ENCODE measurements at places on chromosomes 2 and 18.

DNA sequence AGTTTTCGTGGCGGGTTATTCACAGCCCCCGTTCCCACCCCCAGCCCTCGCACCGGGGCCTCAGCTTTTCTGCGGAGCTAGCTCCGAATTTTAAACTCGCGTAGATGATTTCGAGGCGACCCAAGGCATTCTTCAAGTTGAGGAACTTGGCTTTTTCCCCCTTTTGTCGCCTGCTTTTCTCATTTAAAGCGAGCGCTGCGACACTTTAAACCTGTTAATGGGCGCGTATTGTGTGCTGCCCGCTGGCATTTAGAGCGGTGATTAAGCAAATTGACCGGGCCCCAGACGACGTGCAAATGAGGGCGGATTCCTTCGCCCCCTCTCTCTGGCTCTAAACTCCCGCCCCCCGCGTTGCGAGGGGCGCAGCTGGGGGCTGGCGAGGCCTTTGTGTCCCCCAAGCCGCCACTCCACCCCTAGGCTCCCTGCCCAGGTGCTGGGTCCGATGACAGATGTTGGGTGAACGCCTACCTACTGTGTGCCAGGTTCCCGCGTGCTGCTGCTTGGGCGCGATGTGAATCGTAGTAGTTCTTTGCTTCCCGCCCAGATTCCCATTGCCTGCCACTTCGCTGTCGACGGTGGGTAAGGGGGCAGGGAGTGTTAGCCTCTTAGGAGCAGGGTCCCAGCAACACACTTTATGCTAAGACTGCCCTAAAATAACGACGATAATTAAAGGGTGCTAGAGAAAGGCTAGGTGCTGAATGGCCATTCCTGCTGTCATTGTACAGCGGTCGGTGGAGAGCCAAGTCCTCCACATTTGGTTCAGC is 1.9 kb downstream of the TCF7L1 start:
- no peak for DNase-seq

DNA sequence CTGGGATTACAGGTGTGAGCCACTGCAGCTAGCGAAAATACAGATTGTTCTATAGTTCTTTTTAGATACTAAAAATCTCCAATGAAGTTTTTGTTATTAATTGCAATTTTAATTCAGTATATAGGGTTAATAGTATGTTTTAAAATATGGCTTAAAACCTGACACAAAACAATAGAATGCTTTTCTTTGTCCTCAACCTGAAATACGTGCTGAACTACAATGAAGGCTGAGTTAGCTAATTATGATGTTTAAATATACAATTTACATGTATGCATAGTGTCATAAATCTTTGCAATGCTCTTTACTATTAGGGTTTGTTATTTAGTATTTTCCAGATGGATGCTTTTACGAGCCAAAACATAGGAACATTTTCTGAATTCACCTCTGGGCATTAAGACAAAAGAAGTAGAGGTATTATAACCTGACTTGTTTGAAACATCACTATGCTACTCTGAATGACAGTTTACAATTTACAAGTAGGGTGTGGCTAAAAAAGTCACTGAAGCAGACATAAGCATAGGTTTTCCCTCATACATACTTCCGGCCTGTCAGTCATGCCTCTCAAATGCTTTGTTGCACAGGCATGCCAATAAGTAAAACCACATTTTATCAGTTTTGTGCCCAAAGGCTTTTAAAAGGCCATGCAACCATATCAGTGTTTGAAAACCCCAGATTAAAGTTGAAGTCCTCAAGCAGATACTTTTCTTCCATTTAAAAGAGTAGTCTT is 168.3 kb downstream of the OTX1 start:
- no peak for DNase-seq

DNA sequence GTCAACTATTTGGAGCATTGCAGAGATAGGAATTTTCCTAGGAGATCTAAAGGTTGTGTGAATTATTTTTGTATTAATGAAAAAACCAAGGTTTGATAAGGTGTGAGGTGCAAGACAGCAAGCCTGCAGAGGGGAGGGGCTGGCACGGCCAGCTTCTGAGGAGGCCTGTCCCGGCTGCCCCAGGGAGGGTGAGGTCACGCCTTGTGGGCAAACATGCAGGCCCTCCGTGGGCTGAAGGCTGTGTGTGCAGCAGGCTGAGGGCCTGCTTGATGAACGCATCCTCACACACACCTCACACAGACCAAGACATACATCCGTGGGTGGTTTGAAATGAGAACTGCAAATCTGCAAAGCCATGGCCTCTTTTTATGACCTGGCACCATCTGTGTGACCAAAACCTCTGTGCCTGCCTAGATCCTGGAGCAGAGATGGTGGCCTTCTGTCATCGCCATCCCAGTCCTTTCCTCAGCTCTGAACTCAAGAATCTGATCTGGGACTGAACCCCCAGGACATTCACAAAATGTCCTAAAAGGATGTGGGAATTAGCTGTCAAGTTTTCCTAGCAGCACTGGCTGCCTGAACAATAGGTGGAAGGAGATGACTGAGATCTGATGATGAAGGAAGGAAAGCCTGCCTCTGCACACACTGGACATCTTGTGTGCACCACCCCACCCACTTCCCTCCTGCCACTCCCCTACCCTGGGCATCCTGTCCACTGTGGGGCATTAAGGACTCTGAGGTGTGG is 102.4 kb upstream of the MGAT4A start:
- DNase-seq: no peak

GRCh38 chr2:72386288-72386687 is 238.6 kb upstream of the CYP26B1 start:
- DNase-seq: no peak

DNA sequence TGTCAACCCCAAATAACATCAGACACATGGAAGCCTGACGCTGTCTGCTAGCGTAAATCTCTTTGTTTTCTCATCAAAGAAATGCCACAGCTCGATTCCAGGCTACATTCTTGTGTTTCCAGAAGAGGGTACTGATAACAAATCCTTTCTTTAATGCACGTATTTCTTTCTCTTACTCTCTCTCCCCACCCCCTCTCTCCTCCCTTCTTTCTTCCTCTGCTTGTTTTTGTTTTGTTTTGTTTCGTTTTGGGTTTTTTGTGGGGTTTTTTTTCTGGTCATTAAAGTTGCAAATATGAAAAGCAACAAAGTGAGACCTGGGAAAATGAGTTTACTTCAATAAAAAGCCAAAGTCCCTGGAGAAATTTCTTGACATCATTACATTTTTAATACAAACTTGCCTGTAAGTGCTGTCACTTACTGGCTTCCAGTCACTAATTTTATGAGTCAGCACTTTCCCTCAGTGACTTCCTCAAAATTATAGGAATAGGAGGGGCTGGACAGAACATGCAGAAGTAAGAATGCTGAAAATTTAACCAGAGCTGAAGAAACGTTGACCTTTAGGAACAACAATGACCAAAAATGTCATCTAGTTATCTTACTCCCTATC is 106.7 kb upstream of the NABP1 start:
- no peak for DNase-seq

GRCh38 chr18:72368308-72368707 is 175.8 kb downstream of the CBLN2 start:
- DNase-seq: no peak

- no peak for DNase-seq
Observed at GRCh38 chr2:2275451-2275850, 55.6 kb downstream of the MYT1L start.

DNA sequence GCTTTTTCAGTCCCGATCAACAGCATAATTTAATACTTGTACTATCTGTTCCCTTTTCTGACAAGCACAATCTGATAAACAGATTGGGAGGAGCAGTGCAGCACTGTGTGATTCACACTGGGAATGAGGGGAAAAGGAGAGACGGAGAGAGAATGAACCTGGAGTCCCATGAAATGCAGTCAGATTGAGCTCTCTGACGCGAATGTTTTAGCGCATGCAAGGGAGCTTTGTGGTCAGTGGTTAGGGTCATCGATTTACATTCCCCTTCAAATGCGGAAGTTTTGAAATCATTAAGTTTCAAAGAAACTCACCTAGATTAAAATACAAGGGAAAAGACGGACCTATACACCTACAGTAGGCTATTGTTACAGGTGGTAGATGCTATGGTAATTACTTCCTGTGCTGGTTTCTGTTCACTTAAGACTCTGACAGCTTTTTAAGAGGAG is 99.6 kb downstream of the KCTD1 start:
- no peak for DNase-seq

- no peak for DNase-seq
Observed at GRCh38 chr18:79252904-79253633, 142.7 kb upstream of the NFATC1 start.

DNA sequence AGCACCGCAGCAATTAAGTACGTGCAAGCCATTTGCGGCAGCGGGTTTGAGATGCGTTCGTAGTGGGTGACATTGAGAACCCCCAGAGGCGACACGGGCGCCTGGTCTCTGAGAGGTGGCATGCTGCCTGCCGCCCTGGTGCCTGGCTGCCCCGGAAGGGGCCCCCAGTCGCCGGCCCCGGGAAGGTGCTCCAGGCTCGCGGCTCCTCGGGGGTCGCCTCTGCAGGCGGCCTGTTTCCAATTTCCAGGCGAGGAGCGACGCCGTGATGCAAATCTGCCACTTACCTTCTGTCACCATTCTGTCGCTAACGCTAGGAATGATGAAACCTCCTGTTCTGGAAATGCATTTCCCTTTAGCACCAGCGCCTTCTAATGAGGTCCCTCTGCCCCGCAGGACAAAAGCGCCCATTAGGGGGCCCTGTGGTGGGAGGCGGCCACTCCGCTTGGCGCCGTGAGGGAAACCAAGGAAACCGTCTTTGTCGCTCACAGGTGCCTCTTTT is 13.0 kb downstream of the KIF5C start:
- no peak for DNase-seq

DNA sequence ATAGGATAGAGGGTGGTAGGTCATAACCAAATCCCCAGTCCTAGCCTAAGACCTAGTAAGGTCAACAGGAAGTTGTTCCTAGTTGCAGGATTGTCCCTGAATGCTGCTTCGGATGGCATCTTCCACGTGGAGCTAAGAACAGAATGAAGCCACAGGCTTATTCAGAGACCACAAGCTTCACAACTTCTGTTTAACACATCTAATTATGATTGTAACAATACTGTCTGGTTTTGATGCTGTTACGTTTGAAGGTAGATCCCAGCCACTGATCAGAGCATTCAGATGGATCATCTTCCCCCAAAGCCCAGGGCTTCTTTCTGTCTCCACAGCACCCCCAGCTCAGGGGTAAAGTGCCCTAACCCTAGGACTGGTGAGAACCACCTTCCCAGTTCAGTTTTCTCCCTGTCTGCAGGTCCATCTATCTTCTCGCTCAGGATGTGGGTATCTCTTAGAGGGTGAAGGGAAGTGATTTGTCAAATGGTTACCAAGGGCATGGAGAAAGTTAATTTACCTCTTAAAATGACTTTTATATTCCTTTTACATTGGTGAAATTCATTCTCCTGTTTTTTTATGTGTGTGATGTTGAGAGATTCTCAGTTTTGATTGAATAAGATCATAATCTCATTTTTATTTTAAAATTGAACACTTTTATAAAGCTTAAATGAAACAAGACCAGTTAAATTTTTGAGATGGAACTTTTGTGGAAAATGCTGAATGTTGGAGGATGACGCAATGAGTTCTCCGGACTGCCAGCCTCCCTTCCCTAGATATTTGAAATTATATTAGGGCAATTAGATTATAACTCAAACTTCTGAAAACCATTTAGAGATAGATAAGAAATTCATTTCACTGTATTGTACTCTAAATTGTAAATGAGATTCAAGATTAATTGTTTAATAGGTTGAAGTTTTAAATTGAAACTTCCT is 66.5 kb downstream of the RHBDD1 start:
- no peak for DNase-seq

- no peak for DNase-seq
Observed at GRCh38 chr2:55364189-55365055, 55.2 kb downstream of the CCDC88A start.

DNA sequence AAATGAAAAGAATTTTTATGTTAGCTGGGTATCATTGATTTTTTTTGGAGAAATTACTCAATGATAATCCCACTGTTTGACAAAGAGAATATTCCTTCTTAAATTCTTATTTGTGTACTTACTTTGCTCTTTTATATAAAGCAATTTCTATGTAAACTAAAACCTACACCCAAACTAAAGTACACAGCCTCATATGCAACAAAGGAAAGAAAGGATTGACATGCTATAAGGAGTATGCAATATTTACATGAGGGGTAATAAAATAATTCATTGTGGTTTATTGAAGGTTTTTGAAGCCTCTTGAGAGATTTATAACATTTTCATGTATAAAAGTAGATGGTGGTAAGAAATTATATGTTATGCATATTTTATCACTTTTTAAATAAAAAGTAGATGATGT is 368.5 kb downstream of the CDH7 start:
- no peak for DNase-seq

DNA sequence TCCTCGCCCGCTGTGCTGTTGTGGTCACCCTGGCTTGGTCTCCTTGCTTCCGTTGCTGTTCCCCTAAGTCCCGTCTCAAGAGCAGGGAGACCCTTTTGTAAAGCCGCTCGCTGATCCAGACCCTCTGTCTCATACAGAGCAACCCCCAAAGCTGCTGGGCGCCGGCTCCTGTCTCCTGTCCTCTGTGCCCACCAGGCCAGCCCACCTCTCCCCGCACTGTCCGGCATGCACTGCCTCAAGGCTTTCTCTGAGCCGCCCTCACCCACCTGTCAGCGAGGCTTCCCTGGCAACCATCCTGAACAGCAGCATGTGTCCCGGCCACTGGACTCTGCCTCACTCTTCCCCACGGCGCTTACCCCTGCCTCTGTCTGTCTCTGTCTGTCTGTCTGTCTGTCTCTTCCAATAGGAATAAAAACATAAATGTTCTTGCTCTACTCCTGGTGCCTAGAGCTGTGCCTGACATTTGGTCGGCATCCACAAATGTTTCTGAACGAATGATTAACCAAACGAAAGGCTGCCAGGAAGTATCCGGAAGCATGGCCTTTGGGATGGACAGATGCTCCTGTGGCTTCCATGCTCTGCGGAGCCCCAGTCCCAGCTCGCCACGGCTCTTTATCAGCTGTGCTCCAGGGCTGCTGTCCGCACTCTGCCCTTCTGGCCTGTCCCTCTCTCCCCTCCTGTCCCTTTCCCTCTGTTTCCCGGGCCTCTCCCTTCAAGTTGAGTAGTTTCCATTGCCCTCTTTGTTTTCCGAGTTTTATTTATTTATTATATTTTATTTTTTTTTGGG is 7.8 kb downstream of the COLEC11 start:
- DNase-seq: no peak

DNA sequence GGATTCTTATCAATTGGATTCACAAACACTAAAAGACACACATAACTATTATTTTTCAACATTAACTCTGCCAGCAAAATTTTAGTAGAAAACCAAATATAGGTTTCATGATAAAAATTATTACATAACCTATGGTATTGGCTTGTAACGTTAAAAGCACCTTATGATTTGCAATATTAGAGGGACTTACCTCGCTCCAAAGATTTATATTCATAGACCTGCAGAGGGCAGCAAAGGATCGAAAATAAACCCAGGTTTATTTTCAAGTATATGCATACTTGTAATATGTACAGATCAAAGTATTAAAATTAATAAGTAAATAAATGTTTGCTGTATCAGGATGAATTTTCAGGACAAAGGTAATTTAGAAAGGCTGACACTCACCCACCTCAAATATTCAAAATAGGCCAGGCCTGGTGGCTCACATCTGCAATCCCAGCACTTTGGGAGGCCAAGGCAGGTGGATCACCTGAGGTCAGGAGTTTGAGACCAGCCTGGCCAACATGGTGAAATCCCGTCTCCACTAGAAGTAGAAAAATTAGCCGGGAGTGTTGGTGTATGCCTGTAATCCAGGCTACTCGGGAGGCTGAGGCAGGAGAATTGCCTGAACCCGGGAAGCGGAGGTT is 45.3 kb downstream of the LRPPRC start:
- peak; percentile 11 for DNase-seq
